ENCODE measurements at places on chromosomes 3 and 15.

DNA sequence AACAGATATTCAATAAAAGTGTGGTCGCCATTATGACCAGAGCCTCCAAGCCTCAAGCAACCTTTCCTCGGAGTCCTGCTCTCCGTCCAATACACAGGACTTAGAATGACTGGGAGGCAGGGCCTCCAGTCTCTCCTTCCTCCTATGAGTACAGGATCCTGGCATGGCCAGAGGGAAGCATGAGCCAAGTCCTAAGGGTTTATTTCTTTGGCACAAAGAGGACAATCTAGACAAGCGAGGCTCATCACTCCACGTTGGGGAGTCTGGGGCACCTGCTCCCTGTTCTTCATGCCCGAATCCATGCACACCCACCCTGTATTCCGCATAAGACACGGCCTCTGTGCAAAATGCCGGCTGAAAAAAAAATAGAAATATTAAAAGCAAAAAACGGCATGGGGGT, 6.8 kb downstream of the PRRT3 start:
- no peak for DNase-seq

- DNase-seq, result peak; percentile 27
Observed at GRCh38 chr3:50212502-50212901, 7.4 kb downstream of the SLC38A3 start.

DNA sequence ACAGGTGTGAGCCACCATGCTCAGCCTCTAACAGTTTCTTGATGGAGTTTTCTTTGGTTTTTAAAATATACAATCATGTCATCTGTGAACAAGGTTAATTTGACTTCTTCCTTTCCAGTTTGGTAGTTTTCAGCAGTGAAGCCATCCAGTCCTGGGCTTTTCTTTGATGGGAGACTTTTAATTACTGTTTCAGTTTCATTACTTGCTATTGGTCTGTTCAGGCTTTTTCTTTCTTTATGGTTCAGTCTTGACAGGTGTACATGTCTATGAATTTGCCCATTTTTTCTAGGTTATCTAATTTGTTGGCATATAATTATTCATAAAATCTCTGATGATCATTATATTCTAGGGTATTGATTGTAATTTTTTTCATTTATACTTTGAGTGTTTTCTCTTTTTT, 36.8 kb downstream of the PFN2 start:
- DNase-seq, result no peak

GRCh38 chr3:27695636-27696035, 26.5 kb downstream of the EOMES start:
- DNase-seq, result no peak

- no peak for DNase-seq
Observed at GRCh38 chr3:129822679-129823078, 70.8 kb downstream of the TMCC1 start.

DNA sequence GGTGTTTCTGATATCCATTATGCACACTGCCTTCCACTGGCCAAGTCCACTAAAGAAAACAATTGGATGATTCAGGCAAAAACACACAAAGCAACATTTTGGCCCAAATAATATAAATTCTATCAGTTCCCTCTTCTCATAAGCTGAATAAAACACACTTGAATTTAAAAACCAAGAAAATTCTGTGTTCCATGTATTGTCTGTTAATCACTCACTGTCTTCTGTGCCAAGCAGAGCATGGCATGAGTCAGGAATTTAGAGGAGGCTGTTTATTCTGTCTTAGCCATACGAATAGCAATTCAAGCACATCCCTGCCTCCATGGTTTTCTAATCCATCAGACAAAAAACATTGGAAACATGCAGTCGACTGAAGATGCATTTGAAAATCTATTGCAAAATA, 215.6 kb upstream of the UMPS start:
- DNase-seq, result no peak

DNA sequence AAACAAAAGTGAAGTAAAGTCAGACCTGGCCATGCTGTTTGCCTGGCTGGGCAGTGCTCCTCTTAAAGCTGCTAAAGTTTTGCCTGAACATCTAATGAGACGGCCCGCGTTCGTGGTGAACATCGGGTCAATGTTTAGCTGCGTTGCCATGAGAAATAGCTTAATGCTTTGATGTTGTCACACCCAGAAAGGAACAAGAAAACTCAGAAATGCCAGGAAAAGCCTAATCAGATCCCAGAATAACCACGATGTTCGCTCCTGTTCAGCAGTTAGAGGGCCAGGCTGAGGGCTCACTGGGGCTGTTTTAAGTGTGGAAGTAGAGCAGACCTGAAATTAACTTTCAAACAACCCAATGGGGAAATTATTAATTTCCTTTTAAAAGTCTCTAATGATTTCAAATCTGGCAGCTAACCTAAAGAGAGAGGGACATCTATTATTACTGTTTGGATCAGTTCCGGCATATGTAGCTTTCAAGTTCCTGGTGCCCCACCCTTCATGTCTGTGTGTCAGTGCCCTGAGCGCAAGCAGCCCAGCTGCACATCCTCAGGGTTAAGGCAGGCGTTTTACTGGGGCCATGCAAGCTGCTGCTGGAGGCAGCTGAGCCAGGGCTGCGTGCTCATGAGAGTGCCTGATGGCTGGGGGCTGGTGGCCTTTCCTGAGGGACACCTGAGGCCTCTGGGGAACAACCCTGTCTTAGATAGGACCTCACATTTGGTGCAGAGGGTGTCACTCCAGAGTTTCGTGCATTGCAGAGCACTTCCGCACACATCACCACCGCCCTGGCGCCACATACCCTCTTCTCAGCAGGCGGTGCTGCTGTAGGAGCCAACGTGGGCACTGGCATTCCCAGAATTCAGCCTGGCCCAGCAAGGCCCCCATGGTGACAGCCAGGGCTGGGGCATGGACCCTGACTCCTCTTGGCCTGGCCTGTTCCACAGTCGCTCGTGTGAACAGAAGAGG, 76.6 kb downstream of the LRRK1 start:
- no peak for DNase-seq

DNA sequence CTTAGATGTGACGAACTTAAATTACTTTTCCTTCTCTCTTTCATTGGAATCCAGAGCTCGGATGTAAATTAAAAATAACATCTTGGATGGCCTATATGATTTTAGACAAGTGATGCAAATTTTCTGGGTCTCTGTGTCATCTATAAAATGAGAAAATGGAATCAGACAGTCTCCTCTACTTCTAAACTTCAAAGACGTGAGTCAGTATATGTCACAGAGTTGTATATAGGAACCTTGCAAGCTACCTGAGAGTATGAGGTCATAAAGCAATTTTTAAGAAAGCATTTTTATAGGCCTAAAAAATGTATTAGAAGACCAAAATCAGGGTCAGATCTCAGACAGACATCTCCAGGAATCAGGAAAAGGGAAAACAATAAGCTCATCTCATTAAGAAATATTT, 128.3 kb downstream of the TBL1XR1 start:
- no peak for DNase-seq

GRCh38 chr15:92095693-92096092, 242.2 kb downstream of the SLCO3A1 start:
- no peak for DNase-seq

- peak; percentile 76 for DNase-seq
Observed at GRCh38 chr15:56496635-56497034, 31.7 kb upstream of the MNS1 start.

GRCh38 chr3:30341851-30342250, 264.6 kb upstream of the TGFBR2 start:
- no peak for DNase-seq

DNA sequence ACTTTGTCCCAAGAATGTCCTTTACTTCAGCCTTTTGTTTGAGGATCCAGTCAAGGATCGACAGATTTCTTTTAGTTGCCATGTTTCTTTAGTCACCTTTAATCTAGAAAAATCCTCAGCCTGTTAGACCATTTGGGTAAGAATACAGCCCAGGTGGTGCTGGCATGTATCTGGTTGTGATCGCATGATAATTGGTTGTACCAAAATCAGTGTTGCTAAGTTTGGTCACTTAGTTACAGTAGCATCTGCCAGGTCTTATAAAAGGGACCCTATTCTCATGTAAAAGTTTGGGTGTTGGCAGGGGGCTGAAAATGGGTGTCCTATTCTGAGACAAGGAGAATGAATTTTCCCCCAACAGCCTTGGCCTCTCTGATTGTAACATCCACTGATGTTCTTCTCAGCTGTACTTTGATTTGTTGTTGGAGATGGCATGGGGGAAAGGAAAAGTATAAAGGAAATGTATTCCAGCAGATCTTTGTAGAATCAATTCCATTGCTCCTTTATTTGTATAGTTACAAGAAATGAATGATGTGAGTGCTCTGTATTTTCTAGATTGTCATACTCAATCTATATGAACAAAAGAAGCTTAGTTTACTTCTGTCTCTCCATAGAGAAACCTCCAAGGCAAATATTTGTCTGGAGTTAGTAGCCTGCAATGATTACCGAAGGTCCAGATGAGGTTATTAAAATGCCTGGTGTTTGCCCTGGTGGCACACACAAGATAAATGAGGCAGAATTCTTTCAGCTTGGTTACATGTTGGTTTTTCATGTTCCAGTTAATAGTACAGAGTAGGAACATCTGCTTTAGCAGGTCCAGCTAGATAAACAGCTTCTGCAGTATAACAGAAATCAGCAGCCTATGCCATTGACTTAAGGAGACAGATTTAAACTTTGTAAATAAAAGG, 65.7 kb downstream of the CMTM8 start:
- no peak for DNase-seq

DNA sequence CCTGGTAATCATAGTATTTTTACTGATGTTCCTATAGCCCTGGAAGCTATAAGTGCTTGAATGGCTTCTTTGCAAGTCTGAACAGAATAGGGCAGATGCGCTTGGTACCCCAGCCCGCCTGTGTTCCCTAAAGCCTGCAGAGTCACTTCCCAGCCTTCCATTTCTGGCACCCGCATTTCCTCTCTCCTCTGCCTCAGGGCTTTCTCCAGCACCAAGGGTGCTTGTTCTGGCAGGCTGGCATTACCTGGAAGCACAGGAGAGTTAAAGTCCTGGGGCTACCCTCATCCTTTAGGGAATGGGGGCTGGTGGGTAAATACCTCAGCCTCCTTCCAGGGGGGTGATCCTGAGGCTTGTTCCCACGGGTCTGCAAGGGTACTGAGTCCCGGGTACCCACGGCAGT, 7.4 kb upstream of the CHRNA3 start:
- DNase-seq, result no peak

GRCh38 chr3:108122276-108122675, 31.4 kb upstream of the CD47 start:
- DNase-seq, result no peak

- DNase-seq, result no peak
Observed at GRCh38 chr15:95451938-95452337, 878.6 kb upstream of the NR2F2 start.

- DNase-seq, result no peak
Observed at GRCh38 chr3:187946981-187947380, 201.7 kb upstream of the BCL6 start.

DNA sequence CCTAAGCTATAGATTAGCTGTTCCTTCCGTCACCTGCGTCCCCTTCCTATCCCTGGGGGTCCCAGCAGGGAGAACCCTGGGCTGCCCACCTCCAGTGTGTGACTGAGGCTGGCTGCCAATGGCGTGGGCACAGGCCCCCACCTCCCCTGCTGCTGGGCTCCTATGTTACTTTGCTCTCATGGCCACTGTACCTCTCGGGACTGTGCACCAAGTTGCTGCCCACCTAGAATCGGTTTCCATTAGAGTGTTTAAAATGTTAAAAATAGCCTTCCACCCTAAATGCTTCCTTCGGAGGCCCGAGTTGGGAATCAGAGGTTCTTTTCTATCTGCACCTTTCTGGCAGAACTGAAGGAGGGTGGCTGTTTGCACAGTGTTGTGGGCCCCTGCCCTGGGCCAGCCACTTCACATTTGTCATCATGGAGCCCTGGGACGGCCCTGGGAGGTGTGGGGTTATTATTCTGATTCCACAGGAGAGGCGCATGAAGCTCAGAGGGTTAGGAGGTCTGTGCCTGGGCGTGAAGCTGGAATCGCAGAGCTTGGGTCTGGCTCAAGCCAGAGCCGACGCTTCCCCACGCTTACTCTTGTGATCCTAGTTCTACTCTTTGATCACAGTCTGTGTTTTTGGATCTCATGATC, 29.1 kb downstream of the IRAK2 start:
- no peak for DNase-seq

- DNase-seq, result no peak
Observed at GRCh38 chr3:73697020-73697419, 72.3 kb upstream of the PDZRN3 start.

GRCh38 chr3:16286161-16286560, 21.1 kb downstream of the OXNAD1 start:
- DNase-seq, result no peak
